ENCODE measurements at places on chromosomes 11 and 22. TPM values are rescaled to one million over a fixed set of nuclear protein-coding genes. Genes with fewer than 3 reads are reported as not detected.

DNA sequence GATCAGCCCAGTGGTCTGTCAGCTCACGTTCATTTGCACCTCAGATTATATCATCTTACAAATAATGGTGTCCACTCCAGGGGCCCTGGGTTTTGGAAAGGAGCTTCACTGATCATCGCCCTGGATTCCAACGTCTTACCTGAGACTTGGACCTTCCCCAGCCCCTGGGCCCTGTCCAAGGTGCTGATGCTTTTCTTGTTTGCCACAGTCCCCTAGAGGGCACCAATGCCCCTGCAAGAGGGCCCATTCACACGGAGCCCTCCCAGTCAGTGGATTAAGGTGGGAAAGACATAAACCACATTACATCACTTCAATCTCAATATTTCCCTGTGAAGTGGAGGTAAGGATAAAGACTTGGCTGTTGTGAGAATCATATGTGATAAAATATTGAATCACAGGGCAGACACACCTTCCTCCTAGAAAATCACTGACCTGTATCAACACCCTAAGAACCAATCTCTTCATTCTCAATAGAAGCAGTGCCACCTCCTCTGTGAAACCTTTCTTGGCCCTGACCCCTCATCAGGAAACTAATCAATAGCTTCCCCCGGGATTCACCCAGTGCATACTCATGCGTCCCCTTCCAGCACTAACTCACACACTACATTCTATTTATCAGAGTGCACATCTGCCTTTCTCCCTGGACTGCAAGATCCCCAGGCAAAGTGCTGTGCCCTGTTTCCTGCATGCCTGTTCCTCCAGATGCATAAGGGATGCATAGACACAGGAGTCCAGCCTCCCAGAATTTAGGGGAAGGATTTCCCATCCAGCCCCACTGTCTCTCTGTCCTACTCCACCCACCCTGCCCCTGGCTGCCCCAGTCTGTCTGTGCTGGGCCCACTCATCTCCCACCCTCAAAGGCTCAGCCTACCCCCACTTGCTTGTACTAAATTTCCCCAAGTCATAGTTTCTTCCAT, 167.0 kb downstream of the BUD13 start:
- no peak for DNase-seq

- DNase-seq, result no peak
Observed at GRCh38 chr22:23001463-23001862, 68.9 kb upstream of the GNAZ start.

- no peak for DNase-seq
Observed at GRCh38 chr22:32587449-32587848, 112.8 kb downstream of the FBXO7 start.

- DNase-seq, result no peak
Observed at GRCh38 chr11:124893781-124894401, 3.8 kb downstream of the ROBO4 start.

DNA sequence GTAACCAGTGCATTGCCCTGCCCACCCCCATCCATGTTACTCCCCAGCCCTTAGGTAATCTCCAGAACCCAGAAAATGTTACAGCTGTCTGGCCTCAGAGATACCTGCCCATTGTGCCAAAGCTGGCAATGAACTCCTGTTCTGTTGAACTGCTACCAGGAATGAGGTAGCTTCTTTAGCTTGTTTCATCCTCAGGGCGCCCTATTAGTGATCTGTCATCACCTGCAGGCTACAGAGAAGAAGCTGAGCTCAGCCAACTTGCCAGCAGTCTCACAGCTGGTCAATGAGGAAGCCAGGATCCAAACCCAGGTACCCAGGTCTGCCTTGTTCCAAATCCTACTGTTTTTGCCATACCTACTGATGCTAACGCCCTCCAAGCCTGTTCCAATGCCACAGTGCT, 88.7 kb downstream of the GALNT18 start:
- no peak for DNase-seq

DNA sequence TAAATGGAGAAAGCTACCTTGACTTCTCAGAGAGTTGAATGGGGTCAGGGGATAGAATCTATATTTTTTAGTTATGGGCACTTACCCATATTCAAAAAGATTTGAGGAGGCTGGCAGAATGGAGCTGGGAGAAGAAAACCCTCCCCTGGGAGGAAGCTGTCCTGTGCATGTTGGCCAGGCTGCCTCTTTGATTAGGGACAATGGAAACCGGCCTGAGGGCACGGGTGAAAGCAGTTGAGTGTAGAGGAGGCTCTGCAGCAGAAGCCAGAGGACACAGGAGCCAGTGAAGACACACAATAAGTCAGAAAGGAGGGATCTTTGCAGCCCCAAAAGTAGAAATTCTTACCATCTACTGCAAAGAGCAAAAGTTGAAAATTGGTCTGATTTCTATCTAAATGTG, 66.6 kb upstream of the B3GAT1 start:
- DNase-seq, result no peak

GRCh38 chr22:43474161-43475101, 62.6 kb downstream of the MPPED1 start:
- DNase-seq, result no peak

DNA sequence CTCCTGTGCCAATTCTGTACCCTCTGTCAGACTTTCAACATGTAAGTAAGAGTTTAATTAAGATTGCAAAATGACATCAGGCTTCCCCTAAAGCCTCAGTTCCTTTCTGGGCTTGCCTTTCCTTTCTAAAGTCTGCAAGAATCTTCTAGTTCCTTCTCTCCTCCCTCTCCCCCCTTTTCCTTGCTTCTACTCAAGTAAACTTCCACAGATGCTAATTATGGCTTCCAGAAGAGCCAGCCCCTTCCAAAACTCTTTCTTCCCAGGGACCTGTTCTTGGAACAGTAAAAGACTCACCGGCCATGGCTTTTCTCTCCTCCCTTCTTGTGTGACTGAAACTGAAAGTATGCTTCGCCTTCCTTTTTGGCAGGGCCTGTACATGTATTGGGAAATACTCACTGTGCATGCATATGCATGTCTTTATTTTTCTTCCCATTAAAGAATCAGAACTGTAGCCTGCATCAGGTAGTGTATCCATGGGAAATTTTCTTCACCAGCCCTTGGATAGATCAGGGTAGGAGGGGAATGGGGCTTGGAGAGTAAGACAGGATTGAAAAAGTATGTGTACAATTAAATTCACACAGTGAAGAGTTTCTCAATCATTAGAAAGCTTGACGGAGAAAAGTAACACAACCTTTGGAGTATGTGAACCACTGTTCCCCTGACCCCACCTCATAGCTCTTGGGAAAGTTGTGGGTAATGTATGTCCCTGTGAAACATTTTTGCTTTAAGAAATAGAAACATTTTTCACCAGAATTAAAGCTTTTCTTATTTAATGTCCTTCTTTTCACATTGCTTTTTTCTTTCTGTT, at the start of gene CASP1:
TSS of gene CASP1 (minus strand) at position 332 of the 808 bp plus-strand sequence. CDS start at position 301, 31 bp downstream.
- DNase-seq, result no peak

- no peak for DNase-seq
Observed at GRCh38 chr22:39179841-39180335, 27.4 kb upstream of the CBX7 start.

DNA sequence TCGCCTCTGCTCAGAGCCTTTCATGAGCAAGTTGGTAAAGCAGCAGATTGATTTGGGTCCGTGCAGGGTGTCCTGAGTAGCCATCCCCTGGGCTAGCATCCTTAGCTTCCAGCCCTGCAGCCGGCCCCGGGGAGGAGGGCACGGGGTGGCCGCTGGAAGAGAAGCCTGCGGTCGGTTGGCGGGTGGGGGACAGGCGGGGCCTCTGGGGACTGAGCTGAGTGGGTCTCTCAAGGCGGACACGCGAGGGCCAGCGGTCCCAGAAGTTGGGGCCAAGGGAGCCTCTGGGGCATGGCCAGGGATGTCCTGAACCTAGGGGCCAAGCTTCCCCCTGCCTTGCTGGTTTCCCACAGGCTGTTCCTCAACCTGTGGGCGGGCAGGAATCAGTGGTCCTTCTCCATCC, 143.0 kb downstream of the TBC1D22A start:
- DNase-seq, result peak; percentile 8

The CHST1 gene
- total RNA-seq, result 0.53 TPM

The FGF4 gene
- total RNA-seq, result not detected

The NXPE2 gene
- total RNA-seq, result 2.8 TPM

The NARS2 gene
- total RNA-seq, result 7.7 TPM

Measured in Peyer's patch (tissue), 4 donors.